ENCODE measurements at places on chromosomes 13 and 19. TPM values are rescaled to one million over a fixed set of nuclear protein-coding genes. Genes with fewer than 3 reads are reported as not detected.

Gene ELSPBP1
- total RNA-seq, result not detected

Gene TMEM59L
- 4.0 TPM for total RNA-seq

Gene SGCG
- total RNA-seq, result not detected

Gene ZNF540
- total RNA-seq, result 0.81 TPM

Gene C19orf67
- total RNA-seq, result not detected

Gene TTC9B
- total RNA-seq, result not detected

Gene POSTN
- 471 TPM for total RNA-seq

Gene C19orf73
- total RNA-seq, result 1.1 TPM

Gene ANKLE1
- total RNA-seq, result 0.19 TPM

Gene FXYD5
- 35.1 TPM for total RNA-seq

Gene NOVA2
- total RNA-seq, result 0.13 TPM

Gene AMER2
- not detected for total RNA-seq

Gene RDH8
- total RNA-seq, result not detected

Gene ATXN8OS
- not detected for total RNA-seq

Measured in aortic smooth muscle cell (primary cell).